ENCODE measurements at places on chromosomes 11 and 22.

DNA sequence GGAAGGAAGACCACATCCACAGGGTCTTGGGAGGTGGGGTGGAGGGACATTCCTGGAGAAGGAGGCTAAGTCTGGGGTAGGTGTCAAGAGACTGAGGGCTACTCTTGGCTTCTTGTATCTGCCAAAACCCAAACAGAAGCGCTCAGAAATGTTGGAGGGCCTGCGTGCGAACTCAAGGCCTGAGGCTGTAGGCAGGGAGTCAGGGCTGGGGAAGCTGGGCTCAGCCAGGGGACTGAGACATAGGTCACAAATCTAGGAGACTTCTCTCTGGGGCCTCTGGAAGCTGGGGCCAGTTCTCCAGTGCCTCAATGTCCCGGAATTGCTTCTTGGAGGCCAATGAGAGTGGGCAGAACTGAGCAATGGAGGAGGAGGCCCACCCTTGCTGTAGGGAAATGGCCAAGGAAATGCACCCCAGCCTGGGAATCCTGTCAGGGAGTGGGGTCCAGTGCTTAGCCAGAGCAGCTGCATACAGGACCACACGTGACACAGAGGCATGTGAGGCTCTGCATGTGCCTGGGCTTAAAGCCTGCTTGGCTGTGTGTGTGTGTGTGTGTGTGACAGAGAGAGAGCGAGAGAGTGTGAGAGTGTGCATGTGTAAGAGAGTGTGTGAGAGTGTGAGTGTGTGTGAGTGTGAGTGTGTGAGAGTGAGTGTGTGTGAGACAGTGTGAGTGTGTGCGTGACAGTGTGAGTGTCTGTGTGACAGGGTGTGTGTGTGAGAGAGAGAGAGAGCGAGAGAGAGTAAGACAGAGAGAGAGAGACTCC lies 141.3 kb downstream of the ST3GAL4 start:
- no peak for DNase-seq

GRCh38 chr11:106691807-106692365 lies 326.4 kb downstream of the GUCY1A2 start:
- no peak for DNase-seq

DNA sequence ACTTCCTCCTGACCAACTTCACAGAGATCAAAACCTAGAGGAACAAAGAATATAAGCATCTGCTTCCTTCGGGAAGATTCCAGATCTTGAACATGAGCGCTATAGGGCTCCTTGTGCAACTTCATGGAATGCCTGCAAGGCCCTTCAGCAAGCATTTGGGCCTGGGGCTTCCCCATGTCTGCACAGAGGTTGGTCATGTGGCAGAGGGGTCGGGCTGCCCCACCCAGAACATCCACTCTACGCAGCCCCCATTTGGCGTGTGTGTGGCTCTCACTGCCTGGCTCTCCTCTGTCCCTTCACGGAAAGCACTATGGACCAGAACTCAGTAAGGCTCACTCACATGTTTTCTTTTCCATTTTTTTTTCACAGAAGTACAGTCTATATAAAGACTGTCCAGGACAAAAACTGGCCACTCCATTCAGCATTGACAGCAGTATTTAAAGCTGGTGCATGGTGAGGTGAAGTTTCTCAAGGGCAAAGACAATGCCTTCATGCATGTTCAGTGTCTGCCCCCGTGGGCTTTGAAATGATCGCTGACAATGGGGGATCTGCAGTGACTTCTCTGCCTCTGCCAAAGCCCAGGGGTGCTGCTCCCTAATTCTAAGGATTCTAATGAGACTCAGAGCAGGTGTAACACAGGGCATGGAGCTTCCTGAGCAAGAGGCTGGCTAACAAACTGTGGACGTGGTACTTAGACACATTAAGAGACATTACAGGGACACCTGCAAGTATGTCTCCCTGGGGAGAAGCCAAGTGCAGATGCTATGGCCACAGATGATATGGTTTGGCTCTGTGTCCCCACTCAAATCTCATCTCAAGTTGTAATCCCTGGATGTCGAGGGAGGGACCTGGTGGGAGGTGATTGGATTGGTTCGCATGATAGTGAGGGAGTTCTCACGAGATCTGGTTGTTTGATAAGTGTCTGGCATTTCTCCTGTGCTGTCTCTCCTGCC lies 66.5 kb upstream of the PITPNB start:
- DNase-seq = no peak

DNA sequence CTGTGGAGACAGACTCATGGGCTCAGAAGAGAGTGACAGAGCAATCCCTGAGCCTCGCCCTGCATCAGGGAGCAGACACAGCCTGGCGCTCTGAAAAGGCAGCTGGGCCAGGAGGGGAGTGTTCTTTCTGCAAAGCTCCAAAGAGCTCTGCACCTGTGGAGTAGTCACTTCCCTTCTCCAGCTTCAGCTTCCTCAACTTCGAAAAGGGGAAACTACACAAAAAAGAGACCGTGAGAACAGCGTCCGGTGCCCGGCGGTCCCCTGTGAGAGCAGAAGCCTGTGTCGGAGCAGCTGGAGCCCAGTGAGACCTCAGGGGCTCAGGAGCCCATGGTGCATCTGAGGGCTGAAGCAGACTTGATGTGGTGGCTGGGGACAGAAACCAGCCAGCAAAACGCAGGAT lies 35.1 kb downstream of the TP53I11 start:
- no peak for DNase-seq

DNA sequence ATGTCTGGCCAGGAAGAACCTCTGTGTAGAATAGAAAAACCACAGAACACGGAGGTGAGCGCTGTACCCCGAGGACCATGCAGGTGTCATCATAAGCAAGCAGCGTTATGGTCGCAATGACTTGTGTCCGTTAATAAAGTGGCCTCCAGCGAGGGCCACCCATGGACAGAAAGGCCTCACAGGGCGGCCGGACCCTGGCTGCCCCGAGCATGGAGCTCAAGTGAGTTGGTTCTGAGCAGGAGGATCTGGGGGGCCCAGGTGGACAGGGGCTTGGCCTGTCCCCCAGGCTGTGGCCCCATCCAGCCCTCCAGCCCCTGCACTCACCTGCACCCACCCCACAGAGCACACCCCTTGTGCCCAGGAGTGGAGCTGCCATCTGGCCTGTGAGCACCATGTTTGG lies 133.8 kb downstream of the BRD1 start:
- DNase-seq = no peak

- no peak for DNase-seq
Observed at GRCh38 chr11:130192845-130193267, 33.3 kb downstream of the ST14 start.

DNA sequence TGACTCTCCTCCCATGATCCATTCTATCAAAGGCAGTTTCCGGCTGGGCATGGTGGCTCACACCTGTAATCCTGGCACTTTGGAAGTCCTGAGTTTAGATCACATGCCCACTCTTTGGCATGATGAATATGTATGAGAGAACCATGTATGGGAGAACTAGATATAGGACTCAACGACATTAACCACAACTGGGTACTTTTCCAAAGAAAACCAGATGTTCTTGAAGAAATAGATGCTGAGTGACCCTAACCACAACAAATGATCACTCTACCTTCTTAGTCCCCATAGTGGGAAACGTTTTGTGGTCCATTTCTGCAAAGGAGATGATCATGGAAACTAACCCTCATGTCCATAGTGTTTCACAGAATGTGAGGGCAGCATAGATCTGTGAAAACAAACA lies 13.6 kb downstream of the FJX1 start:
- DNase-seq = no peak

DNA sequence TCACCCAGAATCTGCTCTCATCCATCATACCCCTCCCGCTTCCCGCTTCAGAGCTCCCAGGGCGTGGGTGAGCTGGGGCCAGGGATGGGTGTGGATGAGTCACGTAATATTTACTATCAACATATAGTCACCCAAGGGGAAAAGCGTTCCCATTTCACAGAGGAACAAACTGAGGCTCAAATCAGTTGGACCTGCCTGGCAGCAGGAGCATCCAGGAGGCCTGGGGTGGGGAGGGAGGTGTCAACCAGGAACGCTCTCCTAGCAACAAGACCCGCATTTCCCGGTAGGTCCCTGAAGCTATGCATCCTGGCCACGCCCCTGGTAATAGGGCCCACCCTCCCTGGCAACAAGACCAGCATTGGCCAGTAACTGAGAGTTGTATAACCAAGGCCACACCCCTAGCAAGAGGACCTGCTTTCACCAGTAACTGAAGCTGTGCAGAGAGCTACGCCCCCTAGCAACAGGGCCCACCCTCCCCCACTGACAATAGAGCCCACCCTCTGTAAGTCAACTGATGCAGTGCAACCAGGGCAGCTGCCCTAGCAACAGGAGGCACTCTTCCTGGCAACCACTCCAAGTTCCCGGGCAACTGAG lies 32.7 kb upstream of the TXNRD2 start:
- peak; percentile 46 for DNase-seq

DNA sequence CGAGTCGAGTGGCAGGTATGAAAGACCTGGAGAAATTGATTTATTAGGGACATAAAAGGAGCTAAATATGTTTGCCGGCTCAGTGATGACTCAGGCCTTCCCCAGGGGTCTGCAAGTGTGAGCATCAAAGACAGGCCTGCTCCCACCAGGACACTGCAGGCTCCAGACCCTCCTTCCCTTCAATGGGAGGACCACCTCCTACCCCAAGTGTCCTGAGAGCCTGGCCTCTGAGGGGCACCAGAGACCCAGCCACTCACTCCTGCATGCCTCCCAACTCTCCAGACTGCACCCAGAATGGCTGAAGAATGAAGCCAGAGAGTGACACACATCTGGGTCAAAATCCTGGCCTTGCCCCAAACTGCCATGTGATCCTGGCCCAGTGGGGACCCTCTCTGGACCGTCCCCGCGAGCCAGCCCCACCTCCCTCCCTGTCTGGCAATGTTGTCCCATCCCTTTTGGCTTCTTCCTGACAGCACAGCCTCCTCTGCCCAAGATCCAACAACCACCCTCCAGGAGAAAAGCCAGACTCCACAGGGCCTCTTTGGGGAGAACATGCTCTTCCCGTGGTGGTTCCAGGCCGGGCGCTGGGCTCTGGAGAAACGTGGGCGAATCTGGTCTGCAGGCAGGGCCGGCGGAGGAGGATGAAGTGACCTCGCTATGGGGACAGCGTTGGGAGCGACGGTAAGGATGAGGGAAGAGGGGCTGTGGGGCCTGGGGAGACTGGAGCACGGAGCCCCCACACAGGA lies 36.2 kb downstream of the CYTH4 start:
- no peak for DNase-seq

GRCh38 chr11:42772886-42773285 lies 538.9 kb upstream of the API5 start:
- DNase-seq = no peak

GRCh38 chr11:126410649-126411048 lies 55.2 kb downstream of the ST3GAL4 start:
- DNase-seq = no peak

All from ACHN (cell line).